Activated naive CD4-positive, alpha-beta T cell treated with Interleukin-2 at 50 U/mL for 16 hours (primary cell): ENCODE measurements at places on chromosomes 12 and 14.
A peak's percentile ranks its signal among the peaks of the same experiment; 100 is the strongest.

DNA sequence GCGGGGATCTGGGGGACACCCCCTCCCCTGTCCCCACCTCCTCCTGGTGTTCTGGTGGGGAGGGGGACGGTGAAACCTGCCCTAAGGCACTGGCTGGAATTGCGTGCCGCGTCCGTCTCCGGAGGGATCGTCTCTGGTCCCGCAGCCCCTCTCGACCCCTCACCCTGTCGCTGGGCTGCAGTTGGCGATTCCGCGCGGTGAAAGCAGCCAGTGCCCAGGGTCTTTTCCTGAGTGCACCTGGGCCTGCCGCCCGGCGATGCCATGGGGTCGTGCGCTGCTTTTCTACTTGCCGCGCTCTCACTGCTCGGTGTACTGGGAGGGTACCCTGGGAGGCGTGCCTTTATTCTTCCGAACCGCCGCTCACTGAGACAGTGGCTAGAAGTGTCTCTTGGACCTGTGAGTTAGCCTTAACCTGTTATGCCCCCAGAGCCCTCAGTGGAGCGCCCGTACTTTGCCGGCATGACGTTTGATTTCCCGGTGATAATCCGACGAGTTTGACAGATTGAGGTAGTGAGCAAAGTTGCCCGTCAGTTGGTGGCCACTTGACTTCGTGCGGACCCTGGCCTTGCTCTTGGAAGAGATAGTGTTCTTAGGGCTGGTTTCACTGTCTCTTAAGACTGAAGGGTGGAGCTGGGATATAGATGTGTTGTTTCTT is 788 bp downstream of the SFSWAP start:
- peak; percentile 3 for DNase-seq

DNA sequence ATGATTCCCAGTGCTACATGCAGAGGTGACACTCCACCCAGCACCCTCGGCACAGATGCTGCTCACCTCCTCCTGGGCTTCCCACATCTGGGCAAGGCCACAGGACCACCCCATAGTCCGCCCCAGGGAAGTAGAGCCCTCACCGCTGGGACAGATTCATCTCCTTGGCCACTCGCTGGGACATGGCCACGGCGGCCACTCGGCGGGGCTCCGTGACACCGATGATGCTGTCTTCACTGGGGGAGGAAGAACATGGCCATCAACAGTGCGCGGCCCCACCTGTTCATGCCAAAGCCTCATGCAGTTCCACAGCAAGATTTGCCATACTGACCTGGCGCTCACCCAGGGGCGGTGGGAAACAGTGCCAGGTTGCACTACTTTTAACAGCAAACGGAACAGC is 13.7 kb downstream of the DHX37 start:
- DNase-seq: no peak

DNA sequence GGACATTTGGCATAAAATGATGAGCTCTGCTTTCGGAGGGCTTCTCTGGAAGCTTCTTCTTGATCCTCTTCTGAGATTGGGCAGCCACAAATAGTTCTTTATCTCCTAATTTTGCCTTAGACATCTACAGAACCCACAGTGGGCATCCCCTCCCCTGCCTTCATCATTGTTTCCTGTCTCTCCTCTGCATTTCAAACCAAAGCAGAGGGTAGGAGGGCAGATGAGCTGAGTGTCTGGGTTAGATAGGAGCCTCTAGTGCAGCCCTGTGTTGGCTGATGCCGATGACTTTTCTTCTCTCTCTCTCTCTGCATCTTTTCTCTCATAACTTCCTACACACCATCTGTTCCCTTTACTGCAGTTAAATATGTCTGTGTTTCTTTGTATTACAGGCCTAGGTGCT is 8.5 kb upstream of the IL26 start:
- no peak for DNase-seq

- DNase-seq: no peak
Observed at GRCh38 chr12:106645074-106645421, 62.2 kb downstream of the RFX4 start.

- DNase-seq: no peak
Observed at GRCh38 chr12:49954863-49955830, 4.6 kb downstream of the AQP2 start.
